NCI-H460 (cell line): ENCODE measurements at places on chromosomes 3 and 15.
A peak's percentile ranks its signal among the peaks of the same experiment; 100 is the strongest.

DNA sequence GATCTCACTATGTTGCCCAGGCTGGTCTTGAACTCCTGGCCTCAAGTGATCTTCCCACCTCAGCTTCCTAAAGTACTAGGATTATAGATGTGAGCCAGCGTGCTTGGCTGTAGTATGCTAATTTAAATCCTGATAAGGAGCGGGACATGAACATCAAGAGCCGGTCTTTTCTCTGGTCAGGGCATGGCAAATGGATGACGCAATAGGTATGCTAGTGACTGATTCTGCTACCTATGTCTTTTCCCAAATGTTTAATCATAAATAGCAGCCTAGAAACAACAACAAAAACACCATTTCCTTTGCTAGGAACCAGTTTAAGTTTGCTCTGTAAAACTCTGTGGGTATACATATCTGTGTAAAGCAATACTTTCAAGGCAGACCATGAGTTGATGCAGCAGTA is 64.7 kb downstream of the STARD9 start:
- DNase-seq, result no peak

GRCh38 chr3:46648096-46648495 is 35.8 kb downstream of the FAM240A start:
- no peak for DNase-seq

DNA sequence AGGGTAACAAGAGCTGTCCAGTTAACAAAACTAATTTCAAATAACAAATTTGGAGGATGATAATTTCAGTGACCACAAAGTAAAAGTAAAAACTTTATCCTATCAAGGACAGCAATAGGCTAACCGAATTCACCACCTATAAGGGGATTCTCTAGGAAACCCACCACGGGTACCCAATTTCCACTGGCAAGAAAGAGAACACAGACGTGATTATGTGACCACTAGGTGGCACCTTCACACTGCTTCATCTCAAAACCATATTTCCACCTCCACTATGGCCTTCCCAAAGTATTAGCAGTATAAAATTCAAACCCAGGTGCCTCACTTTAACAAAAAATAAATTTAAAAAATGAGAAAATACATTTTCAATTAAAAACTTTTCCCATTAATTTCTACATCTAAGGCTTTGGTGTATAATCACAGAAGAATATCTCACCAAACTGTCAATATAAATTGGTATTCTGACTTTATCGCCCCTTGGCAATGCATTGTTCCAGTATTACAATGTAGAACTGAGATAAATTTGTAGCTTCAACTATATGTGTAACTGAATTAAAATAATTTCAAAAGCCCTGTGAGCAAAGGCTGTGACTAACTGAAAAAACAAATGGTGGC is 96.5 kb downstream of the FSIP1 start:
- DNase-seq, result peak; percentile 46

DNA sequence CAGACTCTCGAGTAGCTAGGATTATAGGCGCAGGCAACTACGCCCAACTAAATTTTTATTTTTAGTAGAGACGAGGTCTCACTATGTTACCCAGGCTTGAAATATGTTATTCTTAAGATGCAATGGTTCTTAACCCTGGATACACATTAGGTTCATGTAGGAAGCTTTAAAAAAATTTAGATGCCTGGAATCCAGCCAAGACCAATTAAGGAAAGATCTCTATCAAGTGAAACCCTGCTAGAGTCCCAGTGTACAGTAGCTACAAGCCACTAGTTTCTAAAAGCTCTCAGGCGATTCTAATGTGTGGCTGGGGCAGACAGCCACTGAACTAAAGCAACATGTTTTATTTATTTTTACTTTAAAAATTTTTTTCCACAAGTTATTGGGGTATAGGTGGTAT is 33.2 kb downstream of the TRIM69 start:
- DNase-seq, result no peak

- peak; percentile 32 for DNase-seq
Measured at GRCh38 chr3:138898301-138898700, 48.6 kb downstream of the FOXL2 start.

DNA sequence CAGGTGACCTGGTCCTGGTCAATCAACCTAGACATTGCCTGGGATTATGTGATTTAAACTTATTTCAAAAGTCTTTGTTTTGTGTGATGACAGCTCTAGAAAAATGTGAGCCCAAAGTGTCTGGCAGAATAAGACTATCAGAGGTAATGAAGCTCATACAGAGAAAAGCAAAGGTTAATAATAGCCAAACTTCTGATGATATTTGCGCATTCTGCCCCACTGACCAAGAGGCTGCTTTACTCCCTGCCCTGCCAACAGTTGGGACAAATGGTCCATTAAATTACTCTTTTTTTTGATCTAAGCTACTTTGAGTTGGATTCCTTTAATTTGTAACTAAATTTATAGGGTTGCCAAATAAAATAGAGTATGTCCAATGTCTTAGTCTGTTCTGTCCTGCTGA is 911.2 kb downstream of the MCTP2 start:
- DNase-seq, result no peak

- DNase-seq, result peak; percentile 48
Measured at GRCh38 chr3:99789011-99789721, 28.5 kb upstream of the CMSS1 start.

DNA sequence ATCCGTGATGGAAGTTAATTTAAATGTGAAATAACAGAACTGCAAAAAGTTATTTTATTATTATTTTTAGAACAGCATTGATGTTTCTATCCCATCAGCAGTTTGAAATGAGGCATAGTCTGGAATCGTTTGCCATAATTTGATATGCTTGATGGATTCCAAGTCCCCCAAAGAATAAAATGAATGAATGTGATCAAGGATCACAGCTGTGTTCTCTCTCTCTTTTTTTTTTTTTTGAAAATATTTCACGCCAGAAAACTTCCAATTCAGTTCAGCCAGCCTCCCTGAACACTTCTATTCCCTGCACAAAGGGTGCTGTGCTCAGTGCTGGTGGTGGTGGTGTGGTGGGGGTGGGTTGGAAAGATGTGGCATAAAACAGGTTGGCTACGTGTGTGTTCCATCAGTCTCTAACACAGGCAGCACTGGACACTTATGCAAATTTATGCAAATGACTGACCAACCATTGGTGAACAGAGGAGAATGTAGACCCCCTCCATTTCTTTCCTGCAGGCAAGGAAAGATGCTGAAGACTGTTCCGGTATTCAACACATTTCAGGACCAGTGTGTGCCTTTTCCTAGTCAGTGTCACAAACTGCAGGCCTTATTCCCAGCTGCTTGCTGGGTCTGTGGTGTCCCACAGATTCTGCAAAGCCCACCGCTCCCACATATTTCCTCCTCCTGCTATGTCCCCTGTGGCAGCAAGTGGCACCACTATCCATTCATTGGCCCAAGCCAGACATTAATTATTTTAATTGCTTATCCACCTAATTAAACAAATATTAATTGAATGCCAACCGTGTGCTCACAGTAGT is 10.6 kb downstream of the ARNT2 start:
- no peak for DNase-seq

GRCh38 chr3:174355505-174355904 is 503.6 kb upstream of the NAALADL2 start:
- peak; percentile 31 for DNase-seq

GRCh38 chr3:16846373-16847080 is 38.2 kb upstream of the PLCL2 start:
- no peak for DNase-seq

DNA sequence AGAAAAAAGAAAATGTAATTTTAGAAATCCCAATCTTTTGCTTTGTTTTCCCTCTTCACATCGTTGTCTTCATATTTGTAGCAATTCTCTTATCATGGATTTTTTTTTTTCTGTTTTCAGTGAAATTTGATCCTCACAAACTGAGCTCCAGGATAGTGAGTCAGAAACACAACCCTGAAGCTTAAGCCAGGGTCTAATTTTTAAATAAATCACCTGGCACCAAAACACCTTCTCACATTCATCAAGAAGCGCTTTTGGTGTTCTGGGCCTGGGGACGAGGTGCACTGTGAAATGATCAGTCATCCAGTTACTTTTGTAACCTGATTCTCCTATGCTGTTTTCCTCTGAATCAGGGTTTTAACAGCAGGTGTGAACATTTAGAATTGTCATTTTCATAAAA is 87.7 kb downstream of the REC114 start:
- no peak for DNase-seq

DNA sequence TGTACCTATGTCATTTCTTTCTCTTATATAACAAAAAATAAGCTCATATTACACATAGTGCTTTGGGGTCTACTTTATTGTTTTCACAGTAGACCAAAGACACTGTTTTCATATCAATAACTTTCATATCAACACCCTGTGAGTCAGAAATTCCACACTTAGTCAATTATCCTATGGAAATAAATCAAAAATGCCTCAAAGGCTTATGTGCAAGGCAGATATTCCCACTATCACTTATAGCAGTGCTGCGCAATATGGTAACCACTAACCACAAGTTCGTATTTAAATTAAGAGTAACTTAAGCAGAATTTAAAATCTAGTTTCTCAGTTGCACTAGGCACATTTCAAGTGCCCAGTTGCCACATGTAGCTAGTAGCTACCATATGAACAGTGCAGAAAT is 15.9 kb downstream of the SCG3 start:
- DNase-seq, result no peak

GRCh38 chr15:82803793-82804574 is 1.9 kb downstream of the FSD2 start:
- no peak for DNase-seq

DNA sequence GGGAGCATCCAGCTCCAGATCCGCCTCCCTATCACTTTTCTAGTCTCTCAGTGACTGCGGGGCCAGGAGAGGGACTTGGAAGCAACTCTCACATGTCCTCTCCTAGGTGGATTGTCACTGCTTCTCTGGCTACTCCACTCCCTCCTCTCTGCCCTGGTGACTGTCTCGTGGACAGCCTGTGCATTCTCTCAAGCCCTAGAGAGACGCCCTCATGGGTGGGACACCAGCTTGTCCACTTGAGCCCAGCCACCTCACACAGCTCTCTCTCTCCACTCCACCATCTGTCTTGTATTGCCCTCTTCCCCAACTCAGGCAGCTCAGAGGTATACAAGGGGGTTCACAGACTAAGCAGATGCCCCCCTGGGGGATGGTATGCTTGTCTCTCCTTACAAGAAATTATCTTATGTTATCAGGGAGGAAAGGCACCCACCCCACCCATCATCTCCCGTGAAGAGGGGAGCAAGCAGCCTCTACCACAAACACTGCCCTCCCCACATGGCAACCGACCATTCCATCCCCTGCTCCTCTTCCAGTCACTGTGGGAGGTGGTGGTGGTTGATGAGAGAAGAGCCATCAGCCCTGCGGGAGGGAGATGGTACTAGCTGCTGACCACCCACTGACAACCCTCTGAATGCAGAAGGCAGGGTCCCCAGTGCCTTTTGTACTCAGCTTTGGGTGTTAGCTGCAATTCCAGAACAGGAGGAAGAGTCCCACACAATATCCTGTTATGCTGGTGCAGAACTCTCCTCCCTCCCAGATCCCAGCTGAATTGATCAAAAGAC is 15.5 kb upstream of the LOXL1 start:
- DNase-seq, result no peak

- DNase-seq, result no peak
Measured at GRCh38 chr15:57041416-57041815, 123.0 kb downstream of the TCF12 start.

GRCh38 chr15:100150906-100151305 is 190.9 kb downstream of the ADAMTS17 start:
- no peak for DNase-seq

GRCh38 chr3:72031581-72031980 is 246.6 kb upstream of the PROK2 start:
- DNase-seq, result no peak

- DNase-seq, result no peak
Measured at GRCh38 chr3:40871394-40871793, 327.9 kb upstream of the CTNNB1 start.

GRCh38 chr3:111882799-111883198 is 23.7 kb downstream of the PHLDB2 start:
- DNase-seq, result no peak

DNA sequence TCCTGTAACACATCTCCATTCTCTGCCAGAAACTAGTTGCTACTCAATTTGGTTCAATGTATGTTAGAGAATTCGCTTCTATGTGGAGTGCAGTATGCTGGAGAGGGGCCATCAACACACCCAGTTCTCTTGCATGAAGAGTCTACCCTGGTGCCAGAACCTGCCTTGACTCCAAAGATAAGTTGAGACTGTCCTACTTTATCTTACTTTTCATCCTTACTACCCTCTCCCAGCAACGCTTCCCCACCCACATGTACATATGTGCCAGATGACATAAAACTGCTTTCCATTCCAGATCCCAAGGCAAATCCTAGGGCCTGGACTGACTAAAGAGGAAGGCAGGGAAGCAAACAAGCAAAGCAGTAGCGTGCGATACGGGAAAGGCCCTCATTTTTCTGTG is 442.6 kb upstream of the THRB start:
- DNase-seq, result no peak

- DNase-seq, result no peak
Measured at GRCh38 chr15:42089942-42090341, 4.4 kb downstream of the PLA2G4D start.

GRCh38 chr15:68145706-68146105 is 59.4 kb downstream of the CALML4 start:
- no peak for DNase-seq

- DNase-seq, result no peak
Measured at GRCh38 chr15:62867844-62868243, 174.7 kb upstream of the TPM1 start.

- DNase-seq, result peak; percentile 42
Measured at GRCh38 chr3:150407808-150408220, 284 bp upstream of the TSC22D2 start.
